CD4-positive, alpha-beta T cell treated with Interleukin-1 beta for 1 hour (primary cell): ENCODE measurements at places on chromosomes 7 and 10.

DNA sequence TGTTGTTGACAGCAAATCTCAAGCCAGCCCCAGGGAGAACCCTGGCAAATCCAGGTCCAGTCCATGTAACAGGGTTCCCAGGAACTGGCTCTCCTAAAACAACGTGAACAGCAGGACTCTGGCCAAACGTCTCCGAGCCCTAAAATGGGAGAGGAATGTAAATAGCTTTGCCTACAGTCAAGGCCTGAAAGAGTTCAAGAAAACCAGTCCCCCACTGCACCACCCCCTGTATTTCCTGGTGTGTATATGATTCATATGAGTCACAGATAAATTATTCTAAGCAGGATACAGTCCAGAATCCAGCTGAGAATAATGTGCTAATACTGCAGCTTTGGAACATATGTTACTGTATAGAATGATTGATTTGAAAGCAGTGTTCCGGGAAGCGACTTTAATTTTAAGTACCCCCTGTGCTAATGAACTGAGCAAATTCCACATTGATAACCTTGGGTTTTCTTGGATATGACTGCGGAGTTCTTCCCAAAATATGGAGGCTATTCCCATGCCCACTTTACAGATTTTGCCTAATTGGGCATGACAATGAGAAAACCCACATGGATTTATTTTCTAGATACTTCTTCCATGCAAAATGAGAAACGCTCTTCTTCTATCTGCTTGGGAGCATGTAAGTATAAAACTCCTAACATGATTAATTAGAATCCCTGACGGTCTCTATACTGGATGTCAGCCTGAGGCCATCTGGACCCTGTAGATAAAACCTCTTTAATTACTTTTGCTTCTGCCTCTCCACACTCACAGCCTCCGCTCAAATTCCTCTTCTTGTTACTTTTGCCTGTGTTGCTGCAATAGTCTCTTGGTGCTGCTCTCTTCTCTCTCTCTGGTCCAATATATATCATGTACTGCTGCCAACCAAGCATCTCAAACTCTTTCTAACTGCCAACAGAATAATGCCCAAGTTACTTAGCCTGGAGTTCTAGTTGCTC is 50.2 kb downstream of the LAMB4 start:
- no peak for DNase-seq

GRCh38 chr10:113269333-113269732 is 283.5 kb upstream of the HABP2 start:
- no peak for DNase-seq

DNA sequence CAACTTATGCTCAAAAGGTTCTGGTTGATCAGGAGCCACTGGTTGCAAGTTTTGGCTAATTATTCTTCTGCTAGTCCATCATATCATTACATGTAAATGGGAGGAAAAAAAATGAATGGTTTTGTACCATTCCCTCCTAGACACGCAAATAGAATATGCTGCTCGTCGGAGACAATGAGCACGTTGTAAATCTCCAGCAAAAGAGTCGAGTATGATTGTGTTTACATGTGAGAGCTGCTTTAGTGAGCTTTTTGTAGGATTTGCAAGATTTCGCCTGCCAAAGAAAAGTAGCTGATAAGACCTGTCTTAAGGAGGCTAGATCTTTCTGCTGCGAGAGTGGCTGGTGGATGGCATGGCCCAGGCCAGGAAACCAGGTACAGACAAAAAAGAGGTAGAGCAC is 109.0 kb downstream of the ZMYND11 start:
- no peak for DNase-seq

DNA sequence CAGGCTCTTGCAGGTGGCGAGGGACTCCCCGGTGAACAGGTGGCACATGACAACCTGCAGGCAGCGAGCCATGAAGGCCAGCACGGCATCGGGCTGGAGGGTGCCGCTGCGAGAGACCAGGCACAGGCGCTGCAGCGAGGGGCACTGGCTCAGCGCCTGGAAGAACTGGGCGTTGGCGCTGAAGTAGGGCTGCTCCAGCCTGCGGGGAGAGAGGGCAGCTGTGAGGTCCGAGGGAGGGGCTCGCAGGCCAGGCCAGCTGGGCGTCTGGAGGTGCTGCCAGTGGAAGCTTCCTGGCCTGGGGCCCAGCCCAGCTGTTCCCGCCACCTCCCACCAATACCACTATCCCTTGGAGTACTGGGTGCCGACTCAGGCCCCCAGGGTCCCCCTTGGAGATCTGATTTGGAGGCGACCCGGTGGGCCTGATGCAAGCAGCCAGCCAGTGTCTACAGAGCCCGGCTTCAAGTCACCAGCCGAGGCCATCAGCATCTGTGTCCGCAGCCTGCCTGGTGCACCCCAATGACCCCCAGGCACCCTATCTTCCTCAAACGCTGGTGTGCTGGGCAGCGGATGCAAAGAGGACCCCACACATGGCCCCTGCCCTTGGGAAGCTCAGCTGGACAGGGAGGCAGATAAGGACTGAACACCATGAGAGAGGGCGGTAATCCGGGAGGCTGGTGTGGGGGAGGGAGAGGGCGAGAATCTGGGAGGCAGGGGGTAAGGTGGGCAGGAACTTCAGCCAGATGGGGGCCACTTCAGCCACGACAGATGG is 67.8 kb upstream of the TNRC18 start:
- DNase-seq, result no peak

DNA sequence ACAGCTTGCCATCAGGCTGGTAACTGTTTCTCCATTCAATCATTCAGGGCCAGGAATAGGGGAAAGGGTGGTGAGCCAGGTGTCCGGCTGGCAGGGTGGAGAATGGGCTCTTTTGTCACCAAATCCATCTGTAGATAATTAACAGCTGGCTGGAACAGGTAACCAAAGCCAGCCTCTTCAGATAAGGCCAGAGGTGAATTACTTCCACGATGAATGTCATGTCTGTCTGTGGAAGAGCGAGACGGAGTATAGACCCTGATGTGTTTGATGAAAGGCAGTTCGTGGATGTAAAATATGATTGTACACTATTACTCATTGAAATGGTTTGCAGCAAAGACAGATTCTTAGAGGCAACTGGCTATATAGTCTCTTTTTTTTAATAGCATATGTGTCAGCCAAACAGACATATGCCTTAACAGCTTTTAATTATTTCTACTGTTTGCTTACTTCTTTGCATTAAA is 149.8 kb downstream of the KLF6 start:
- no peak for DNase-seq
